Stimulated activated CD4-positive, alpha-beta T cell treated with anti-CD3 and anti-CD28 coated beads, Interleukin-4, amount 100 ng/mL, for 24 hours (primary cell): ENCODE measurements at places on chromosomes 2 and 18.

DNA sequence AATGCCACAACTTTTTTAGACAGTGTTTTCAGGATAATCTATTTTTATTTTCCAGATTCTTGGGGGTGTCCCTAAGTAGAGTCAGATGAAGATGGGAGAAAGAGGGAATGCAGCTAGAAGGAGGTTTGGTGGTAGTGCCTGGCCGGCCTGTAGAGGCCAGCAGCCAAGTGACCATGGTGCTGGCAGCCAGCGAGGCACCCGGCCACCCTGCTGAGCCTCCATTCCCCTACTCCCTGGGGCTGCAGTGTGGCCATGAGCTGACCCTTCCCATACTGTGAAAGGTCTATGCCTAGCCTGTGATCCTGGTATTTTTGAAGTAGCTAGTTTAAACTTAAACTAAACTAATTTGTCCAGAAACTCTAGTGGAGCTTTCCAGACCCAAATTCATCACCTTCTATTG is 268.6 kb downstream of the CYRIA start:
- no peak for DNase-seq

- no peak for DNase-seq
Measured at GRCh38 chr2:9214873-9215272, 8.3 kb downstream of the ASAP2 start.

DNA sequence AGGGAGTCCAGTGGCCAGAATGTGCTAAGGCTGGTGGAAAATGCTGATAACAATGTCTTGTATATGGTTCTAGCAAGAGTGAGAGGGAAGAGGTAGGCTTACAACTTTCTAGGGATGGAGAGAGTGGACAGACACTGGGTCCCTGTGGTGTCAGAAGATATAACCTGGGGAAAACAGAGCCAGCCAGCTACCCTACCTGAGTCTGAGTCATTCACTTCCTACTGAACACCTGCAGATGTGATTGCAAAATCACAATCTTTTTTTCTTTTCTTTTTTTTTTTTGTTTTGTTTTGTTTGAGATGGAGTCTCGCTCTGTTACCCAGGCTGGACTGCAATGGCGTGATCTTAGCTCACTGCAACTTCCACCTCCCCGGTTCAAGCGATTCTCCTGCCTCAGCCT is 7.3 kb downstream of the TET3 start:
- DNase-seq, result no peak

DNA sequence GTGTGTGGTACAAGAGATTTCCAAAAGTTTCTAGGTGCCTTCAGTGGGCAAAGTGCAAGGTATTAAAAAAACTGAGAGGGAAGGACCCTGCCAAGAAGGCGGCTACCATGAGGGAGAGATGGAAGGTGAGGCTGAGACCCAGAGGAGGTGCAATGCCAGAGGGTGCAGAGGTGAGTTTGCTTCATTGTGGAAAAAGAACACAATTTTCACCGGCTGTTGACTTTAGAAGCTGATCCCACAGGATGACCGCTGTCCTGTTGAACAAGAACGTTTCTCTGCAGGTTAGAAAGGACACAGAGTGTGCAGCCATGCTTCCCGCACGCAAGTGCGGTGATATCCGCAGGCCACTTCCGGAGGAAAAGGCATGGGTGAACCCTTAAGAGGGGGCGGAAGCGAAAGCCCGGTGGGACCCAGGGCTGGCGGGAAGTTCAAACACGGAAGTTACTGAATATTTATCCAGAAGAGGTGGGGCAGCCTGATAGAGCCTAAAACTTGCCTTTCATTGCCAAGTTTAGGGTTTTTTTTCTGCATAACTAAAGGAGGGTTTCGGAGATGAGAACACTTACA is 16.6 kb downstream of the SP110 start:
- no peak for DNase-seq
